ENCODE measurements at places on chromosomes 16 and 17.

- DNase-seq = no peak
Observed at GRCh38 chr16:49026566-49027181, 255.0 kb downstream of the CBLN1 start.

- peak; percentile 7 for DNase-seq
Observed at GRCh38 chr17:82097184-82097918, 685 bp downstream of the FASN start.

DNA sequence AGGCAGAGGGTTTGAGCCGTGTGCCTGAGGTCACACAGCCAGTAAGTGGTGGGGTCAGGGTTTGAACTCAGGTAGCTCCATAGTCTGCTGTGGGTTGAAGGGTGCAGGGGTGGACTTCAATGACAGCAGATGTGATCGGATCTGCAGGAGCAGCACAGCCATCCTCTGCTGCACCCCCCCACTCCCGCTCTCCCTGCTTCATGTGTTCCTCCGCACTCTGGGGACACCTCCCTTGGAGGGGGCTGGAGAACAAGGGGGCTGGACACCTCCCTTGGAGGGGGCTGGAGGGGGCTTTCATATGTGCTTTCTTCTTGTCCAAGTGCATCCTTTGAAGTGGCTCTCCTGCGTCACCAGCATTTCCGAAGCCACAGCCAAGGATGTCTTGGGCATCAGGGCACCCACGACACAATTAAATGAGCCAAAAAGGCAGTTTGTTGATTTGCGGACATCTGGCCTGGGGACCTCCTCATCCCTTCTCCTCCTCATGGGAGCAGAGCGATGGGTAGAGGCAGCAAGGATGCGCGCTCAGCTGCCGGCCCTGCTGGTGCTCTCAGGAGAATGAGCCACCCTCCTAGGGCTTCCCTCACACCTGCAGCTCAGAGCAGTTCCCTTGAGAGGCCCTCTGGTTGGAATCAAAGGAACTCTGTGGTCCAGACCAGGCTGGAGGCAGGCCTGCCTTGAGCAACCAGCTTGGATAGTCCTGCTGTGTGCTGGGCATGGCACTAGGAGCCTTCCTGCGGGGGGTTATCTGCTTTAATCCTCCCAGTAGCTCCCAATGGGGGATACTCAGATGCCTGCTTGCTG, 26.2 kb downstream of the WSCD1 start:
- no peak for DNase-seq

- DNase-seq = no peak
Observed at GRCh38 chr16:26667307-26667706, 399.4 kb upstream of the C16orf82 start.

DNA sequence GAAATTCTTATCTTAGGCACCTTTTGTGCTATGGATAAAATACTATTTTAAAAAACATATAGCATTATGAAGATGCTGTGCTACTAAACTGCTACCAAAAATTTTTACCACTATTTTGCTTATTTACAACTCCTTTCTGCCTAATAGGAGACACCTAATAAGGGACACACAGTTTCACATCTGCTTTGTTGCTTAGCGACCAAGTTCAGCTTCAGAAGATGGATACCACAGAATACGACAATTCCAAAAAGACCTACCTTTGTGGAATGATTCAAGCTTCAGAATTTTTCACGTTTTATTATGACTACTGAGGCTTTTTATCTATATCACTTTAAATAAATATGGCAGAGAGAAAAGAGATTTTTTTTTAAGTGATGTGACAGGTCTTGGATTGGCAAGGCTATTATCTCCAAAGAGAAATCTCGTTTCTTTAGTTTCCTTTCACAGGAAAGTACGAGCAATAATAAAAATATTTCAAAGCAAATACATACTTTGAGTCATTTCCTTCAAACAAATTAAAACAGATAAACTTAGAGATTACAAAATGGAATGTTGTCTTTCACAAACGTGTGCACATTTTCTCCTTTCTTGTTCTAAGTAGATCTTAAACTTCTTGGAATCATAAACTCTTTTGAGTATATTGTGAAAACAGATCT, 35.4 kb downstream of the SPAG9 start:
- DNase-seq = no peak

- peak; percentile 61 for DNase-seq
Observed at GRCh38 chr17:70420861-70421445, 251.6 kb downstream of the KCNJ2 start.

- DNase-seq = no peak
Observed at GRCh38 chr16:82055117-82055516, 20.1 kb downstream of the HSD17B2 start.

DNA sequence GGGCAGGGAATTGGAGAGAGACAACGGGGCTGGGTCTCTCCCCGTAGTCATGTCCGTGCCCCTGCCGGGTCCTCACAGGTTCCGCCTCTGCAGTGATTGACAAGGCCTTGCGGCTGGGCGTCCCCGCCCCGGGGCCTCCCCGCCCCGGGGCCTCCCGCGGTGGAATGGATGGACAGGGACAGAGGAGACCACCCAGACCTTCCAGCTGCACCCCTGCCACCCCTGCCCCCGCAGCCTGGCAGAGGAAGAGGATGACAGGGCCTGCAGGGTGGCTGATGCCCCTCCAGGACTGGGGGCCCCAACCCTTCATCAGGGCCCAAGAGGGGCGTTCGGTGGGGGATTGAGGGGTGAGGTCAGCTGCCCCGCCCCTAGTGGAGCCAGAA, 216.4 kb upstream of the CIBAR2 start:
- DNase-seq = no peak

GRCh38 chr17:79252886-79253285, 178.3 kb downstream of the ENGASE start:
- DNase-seq = no peak

DNA sequence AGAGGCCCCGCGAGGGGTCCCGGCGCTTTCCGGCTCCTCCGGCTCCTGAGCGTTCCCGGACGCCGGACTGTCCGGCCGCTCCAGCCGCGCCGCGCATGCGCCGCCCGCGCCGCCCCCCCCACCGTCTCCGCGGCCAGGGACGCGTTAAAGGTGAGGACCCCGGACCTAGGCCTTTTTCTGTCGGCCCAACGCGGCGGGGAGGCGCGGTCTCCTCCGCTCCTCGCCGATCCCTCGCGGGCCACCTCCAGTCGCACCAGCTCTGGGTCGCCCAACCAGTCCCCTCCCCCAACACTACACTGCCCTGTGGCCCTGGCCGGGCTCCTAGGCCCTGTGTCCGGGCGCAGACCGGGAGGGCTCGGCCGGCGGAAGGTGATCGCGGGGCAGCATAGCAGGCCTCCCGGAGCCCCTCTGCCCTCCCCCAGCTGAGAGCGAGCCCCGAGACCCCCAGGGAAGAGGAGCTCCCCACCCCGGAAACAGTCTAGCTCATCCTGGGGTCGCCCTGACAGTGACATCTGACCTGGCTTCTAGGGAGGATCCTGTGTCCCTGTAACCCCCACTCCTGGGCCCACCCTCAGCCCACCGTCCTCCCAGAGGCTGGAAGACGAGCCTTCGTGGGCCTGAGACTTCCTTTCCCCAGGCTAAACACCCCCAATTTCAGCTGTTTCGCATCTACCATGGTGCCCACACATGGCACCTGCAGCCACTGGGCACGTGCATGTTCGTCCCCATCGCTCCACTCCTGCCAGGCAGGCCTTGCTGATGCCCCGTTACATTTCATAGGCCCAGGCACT, 14.7 kb upstream of the BCAR1 start:
- peak; percentile 43 for DNase-seq

DNA sequence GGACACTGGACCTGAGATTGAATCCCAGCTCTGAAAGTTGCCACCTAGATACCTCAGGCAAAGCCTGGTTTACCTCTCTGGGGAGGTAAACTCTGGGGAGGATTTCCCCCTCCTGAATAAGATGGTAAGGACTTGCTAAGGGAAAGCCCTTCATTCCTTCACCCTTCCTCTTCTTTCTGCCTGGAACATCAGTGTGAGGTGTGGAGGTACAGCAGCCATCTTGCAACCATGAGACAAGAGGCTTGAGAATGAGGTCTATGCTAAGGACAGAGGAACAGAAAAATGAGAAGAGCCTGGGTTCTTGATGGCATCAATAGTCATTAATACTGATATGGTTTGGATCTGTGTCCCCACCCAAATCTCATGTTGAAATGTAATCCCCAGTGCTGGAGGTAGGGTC, 23.7 kb upstream of the ADCY9 start:
- DNase-seq = no peak

- DNase-seq = no peak
Observed at GRCh38 chr17:71934520-71934919, 186.3 kb upstream of the SOX9 start.

DNA sequence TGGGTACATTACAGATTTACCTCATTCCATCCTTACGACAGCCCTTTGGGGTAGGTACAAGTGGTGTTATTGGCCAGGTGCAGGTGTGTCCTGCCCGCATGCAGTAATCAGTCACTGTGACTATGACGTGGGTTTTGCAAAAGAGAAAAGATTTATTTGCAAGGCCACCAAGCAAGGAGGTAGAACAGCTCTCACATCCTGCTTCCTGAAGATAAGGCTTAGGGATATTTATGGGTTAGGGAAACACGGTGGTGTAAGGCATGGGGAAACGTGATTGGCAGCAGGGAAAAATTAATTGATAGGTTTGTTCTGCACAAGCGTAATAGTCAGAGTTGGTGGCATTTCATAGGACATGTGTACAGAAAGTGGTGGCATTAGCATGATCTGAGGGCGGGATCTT, 214.8 kb downstream of the PARN start:
- no peak for DNase-seq

GRCh38 chr17:78490673-78491072, 86.5 kb downstream of the DNAH17 start:
- DNase-seq = no peak

DNA sequence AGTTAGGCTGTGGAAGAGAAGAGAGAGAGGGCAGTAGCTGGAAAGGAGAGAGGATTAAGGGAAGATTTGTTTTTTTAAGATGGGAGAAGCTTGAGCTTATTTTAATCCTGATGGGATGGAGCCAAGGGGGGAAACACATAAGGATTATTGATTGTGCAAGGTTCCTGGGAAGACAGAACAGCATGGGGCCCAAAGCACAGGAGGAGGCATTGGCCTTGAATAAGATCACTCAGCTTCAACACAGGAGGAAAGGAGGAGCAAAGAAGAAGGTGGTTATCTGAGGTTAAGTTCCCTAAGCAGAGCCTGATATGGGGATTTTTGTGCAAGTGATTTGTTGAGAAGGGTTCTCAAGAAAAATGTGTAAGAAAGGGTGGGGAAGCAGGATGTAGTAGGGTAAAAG, 169.8 kb downstream of the ABCC12 start:
- no peak for DNase-seq

DNA sequence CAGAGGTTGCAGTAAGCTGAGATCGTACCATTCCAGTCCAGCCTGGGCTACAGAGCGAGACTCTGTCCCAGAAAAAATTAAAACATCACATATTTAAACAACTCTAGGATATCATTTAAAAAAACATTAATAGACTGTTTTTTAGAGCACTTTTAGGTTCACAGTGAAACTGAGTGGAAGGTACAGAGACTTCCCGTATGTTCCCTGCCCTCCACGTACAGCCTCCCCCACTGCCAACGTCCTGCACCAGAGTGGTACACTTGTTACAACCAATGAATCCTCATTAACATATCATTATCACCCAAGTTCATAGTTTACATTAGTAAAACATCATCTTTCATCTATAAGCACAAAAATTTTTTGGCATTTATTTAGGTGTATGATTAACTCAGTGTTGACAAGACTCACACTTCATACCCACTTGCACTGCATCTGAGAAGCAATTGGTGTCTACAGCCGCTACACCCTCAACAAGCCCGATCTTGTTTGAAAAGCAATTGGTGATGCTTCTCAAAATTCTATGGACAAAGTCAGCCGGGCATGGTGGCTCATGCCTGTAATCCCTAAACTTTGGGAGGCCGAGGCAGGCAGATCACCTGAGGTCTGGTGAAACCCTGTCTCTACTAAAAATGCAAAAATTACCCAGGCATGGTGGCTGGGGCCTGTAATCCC, 39.9 kb upstream of the STH start:
- no peak for DNase-seq

- DNase-seq = peak; percentile 77
Observed at GRCh38 chr16:74607310-74607961, 522 bp upstream of the GLG1 start.

DNA sequence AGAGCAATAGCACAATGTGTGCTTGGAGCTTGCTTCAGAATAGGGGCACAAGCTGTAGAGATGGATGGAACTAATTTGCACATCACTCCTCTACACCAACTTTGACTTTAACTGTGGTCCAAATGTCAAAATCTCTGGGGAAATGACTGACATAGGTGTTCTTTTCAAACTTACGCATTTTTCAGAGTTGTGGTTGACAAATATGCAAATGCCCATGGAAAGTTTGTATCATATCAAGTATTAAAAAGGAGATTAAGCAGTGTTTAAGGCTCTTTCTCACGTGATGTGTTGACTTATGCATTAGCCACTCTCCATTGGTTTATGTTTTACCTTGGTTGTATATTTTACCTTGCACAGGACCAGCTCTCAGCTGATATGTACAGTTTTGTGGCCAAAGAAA, 77.1 kb downstream of the ELAC2 start:
- DNase-seq = no peak

- no peak for DNase-seq
Observed at GRCh38 chr17:77596491-77597417, 361.7 kb upstream of the TNRC6C start.

DNA sequence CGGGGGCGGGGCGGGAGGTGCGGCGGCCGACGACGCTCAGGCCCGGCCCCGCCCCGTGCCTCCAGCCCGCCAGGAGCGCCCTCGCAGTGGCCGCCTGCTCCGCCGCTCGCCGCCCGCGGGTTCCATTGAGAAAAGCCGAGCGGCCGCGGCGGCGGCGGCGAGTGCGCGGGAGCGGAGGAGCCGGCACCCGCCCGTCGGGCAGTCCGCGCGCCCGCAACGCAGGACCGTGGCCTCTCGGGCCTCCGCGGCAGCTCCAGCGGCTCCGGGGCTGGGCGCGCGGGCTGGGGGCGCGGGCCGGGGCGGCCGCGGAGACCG, at the start of gene ZFPM1:
TSS of gene ZFPM1 (plus strand) at position 64 of the 315 bp plus-strand sequence. CDS start 359 bp downstream, outside the sequence.
- DNase-seq = no peak

DNA sequence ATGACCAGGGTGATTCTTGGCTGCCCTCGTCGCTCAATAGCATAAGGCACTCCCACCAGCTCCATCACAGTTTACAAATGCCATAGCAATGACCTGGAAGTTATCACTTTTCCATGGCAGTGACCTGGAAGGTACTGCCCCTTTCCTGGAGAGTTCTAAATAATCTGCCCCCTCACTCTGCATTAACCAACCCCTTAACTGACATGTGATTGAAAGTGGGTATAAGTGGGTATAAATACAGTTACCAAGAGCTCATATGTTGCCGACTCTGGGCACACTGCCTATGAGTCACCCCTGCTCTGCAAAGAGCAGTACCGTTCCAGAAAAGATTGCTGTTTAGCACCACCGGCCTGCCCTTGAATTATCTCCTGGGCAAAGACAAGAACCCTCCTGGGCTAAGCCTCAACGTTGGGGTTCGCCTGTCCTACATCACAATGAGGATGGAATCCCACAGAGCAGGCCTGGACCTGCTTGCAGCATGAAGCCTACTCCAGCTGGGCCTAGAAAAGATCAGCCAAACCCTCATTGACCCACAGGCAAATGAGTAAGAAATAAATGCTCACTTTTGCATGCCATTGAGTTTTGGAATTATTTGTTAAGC, 95.2 kb upstream of the SEC14L1 start:
- no peak for DNase-seq

GRCh38 chr16:51359141-51359955, 208.3 kb upstream of the SALL1 start:
- DNase-seq = no peak

All from kidney glomerular epithelial cell (primary cell).